ENCODE measurements at places on chromosomes 16 and 17.

DNA sequence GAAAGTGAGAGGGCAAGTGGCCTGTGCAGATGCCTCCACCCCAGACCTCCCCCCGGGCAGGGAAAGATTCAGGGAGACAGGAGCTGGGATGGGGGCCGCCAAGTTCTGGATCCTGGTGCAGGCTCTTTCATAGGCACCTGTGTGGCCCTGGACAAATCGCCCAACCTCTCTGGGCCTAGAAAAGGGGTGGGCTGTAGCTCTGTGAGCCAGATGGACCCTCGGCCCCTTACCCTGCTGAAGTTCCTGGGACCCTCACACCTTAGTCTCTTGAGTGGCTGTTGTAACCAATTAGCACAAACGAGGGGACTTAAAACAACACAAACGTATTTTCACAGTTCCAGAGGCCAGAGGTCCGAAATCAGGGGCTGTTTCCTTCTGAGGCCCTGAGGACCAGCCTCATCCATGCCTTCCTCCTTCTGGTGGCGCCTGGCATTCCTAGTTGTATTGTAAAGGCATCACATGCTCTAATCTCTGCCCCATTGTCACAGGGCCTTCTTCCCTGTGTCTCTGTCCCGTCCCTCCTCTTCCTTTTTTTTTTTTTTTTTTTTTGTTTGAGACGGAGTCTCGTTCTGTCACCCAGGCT, 352.6 kb downstream of the SEC14L1 start:
- DNase-seq, result peak; percentile 22

DNA sequence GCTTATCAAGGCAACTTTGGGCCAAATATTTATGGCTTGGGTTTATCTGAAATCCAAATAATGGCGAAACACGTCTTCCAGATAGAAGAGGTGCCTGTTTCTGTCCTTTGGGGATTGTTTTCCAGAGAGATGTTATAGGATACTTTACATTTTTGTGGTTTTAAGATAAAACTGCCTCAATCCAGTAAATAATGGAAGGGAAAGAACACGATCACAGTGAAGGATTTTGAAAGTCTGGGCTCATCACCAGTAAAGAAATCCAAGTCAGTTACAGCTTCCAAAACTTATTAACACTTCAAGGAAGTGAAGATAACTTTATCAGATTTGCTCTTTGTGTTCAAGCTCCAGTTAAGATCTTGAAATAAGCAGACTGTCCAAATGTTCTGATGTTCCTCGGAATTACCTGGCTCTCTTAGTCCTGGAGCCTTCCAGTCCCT, 30.1 kb downstream of the DNAH2 start:
- no peak for DNase-seq

- no peak for DNase-seq
Measured at GRCh38 chr16:85689285-85689949, 663 bp upstream of the GINS2 start.

DNA sequence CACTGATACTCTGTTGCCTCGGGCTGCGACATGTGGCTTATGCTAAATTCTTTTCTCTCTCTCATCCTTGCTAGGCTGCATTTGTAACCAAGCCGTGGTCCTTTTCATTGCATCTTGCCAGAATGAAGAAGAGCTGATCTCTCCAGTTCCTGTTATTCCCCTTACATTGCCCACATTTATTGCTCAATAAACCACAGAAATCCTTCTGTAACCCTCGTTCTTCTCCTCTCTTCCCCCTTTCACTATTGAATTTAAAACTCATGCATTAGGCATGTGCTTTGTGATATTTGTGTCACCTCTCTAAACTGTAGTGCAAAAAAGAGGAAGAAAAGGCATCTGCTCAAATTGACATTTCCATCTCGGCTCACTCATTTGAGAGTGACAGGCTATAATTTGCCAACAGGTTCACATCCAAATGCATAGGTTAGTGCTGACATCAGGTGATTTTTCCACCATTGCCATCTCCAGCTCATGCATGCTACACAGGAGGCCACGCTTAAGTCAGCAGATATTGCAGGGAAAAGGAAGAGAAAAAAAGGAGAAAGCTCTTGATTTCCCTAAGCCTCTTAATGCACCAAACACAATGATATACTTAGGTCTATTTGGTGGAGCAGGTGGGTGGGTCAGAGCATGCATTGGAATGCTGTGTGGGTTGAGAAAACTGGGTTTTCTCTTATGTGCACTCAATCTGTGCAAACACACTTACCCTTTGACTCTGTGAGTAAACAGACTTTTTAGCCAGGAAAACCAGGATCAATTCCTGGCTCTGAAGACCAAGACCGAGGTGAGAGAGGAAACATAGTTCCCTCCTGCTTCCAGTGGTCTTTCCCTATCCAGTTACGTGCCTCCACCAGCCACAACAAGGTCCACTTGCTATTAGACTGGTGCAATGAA, 642.7 kb downstream of the HS3ST4 start:
- no peak for DNase-seq
